ENCODE measurements at places on chromosomes 7 and 10.
A peak's percentile ranks its signal among the peaks of the same experiment; 100 is the strongest.

DNA sequence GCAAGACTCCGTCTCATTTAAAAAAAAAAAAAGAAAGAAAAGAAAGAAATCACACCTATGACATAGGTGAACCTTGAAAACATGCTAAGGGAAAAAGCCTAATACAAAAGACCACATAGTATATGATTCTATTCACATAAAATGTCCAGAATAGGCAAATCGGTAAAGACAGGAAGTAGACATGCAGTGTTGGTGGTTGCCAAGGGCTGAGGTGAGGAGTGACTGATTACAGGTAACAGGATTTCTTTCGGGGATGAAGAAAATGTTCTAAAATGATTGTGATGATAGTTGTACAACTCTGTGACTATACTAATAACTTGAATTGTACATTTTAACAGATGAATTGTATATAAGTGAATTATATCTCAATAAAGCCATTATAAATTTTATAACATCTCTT is 3.3 kb downstream of the XPNPEP1 start:
- no peak for DNase-seq

- DNase-seq, result no peak
Measured at GRCh38 chr7:43569424-43569823, 13.5 kb upstream of the STK17A start.

DNA sequence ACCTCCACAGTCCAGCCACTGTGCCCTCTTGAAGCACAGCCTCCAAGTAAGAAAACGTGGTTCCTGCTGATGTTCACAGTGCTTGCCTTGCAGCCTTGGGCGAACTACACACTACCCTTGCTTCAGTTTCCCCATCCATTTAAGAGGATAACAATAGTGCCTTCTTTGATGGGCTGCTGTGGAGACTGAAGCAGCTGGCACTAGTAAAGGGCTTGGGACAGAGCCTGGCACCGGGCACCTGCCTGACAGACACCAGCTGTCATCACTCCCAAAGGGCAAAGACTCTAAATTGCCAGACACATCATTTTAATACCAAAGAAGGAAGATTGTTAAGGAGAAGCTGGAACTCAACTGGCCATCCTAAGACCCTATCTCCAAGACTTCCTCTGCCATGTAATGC is 3.1 kb upstream of the C10orf90 start:
- DNase-seq, result no peak

- no peak for DNase-seq
Measured at GRCh38 chr7:5582532-5582935, 158.9 kb upstream of the TNRC18 start.

DNA sequence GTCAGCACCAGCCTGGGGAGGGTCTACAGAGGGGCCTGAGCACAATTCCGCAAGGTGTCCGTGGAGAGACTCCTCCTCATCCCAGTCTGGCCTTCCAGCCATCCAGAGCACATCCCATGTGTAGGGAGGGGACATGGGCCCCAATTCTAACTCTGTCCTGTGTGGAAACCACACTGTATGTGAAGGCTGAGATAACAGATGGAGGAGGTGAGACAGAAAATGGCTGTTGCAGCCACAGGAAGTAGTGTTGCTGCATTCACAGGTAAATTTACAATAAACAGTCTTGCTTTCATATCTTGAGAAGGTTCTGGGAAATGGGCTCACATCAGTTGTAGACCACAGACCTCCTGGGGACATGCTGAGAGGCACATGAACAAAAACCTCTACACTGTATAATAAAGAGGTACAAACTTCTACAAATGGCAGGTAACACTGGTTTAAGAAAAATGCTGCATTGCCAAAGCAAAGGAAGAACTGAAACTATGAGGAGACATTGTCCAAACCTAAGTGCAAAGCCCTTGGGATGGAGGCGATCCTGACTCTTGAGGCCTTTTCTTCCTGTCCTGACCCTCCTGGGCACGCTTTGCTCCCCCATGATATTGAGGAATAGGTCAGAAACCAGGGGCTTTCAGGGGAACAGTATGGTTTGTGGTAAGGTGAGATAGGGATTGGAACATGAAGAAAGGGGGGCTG is 21.6 kb upstream of the GIMAP2 start:
- no peak for DNase-seq

- DNase-seq, result no peak
Measured at GRCh38 chr10:119342335-119342734, 135.0 kb downstream of the GRK5 start.

DNA sequence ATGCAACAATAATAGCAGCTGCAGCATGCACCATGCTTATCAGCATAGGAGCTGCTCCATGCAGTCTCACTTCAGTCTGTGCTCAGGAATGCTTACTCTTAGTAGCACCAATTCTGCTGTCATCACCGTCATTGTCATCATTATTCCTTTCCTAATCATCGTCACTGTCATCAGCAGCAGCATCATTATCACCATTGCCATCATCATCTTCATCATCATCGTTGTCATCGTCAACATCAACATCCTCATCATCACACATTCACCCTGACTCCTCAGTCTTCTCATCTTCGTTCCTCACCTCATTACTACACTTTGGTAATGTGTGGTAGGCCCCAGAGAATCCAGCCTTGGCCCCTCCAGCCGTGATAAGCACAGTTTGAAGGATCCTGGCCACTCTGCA is 545.0 kb downstream of the TNS3 start:
- no peak for DNase-seq

DNA sequence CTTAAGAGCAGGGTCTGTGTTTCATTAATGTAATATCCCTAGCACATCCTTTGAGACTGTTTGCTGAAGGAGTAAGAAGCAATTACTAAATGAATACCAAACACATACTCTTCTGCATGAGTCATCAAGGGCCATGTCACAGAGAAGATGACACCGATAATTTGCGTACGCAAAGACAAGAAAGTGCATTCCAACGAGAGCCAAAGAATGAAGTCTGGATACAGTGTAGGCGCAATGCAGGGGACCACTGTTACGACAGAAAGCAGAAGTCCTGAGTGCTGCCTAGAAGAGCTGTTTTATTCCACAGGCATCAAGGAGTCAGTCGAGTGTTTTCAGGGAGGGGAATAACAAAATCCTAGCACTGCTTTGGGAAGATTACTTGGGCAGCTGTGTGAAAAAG is 62.7 kb downstream of the VPS41 start:
- DNase-seq, result no peak

DNA sequence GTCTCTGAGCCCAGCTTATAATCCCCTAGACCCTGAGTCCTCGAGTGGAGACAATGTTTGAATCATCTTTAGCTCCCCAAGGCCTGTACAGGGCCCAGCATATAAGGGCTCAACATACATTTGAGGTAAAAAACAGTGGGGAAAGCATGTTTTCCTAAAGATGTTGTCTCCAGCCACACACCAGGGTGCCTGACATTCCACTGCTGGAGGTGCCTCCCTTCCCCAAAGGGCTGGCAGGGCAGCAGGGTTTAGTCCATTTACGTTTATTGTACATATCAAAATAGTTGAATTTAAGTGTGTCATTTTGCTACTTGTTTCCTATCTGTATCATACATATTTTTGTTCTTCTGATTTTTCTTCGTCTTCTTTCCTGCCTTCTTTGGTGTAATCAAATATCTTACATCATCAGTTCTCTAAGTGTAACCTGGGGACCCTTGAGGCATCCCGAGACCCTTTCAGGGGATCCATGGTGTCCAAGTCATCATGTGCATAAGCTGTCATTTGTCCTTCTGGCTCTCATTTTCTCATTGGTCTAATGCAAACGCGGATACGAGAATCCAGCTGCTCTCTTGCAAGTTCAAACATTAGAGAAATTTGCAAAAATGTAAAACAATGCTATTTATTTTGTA is 101.6 kb downstream of the PDGFA start:
- DNase-seq, result no peak

DNA sequence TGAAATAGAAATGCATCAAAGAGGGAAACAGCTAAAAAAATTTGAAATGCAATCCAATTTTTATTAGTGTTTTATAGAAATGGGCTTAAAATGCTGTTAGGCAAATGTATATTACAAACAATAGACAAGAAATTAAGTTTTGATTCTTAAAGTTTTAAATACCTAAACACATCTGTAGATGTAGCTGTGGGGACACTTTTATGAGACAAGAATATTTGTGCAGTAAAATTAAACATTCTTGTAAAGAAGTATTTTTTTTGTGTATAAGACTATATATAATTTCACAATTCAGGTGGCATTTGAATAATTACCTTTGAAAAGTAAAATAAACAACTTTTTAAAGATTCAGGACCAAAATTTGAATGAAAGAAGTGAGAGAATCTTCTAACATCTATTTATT is 1015.9 kb downstream of the REEP3 start:
- no peak for DNase-seq

DNA sequence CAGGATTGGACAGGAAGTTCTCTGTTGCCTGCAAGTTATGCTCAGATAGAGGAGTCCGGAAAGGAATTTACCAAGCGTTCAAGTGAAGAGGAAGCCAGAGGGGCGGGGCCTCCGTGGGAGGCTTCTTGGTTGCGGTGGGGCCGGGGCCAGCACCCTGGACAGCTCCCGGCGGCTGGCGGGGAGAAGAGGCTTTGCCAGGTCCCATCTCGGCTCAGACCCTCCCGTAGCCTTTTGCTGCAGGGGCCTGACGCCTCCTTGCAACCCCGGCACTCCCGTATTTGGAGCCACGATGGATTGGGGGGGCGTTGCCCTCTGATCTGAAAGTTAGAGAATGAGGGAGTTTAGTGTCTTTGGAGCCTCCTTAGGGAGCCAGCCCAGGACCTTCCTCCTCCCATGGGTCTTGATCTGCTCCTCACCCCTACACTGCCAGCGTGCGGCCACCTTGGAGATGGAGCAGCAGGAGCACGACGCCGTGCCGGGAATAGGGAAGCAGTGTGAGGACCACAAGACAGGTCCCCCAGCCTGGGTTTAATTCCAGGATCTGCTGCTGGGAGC is 3.1 kb upstream of the SLC18A3 start:
- peak; percentile 93 for DNase-seq

DNA sequence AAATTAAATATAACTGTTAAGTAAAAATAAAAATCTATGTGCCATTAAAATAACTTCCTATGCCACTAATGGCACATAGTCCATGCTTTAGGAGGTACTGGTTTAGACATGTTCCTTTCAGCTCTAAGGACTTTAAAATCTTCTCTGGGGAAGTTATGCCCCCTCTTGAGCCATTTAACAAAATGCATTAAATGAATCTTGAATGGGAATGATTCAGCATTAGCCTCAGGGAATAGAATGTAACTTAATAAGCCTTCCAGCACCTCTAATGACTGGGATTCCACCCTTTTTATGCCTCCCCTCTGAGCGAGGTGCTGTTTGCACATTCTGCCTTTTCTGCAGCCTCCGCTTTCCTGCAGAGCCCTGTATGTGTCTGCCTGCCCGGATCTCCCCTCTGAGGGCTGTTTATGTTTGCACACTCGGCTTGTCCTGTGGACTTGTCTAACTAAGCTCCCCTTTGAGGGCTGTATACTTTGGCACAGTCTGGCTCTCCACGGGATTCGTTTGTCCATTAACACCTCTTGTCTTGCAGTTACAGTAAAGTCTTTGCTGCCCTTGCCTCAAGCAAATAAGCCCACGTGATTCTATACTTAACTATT is 108.4 kb upstream of the HPS1 start:
- peak; percentile 31 for DNase-seq

DNA sequence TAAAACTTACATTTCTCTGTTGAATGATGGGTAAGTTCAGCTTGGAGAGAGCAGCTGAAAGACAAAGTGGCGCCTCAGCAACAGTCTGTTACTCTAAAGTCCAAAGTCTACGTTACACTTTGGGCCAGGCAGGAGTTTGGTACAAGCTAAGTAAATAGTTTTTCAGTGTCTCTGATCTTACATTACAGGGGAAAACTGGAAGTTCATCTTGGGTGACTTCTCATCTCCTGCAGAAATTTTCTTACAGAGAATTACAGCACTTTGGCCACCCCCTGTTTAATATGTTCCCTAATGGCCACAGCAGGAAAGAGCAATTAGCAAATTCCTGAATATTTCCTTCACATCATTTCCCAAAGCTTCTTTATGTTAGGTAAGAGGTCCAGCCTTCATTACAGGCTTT is 67.1 kb downstream of the ABCC2 start:
- no peak for DNase-seq

DNA sequence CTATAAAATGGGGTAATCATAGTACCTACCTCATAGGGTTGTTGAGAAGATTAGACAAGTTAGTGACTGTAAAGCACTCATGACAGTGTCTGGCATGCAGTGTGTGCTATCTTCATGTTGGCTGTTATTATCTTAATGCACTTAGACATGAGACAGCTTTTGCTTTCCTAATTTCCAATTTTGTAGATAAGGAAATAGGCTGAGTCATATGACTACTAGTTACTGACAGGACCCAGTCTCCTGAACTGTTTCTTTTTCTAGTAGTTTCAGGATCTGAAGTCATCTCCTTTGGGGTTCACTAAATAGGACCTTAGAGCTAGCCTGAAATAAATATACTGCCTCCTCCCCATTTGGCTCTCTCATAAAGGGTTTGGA is 74.2 kb downstream of the SNX10 start:
- no peak for DNase-seq

- no peak for DNase-seq
Measured at GRCh38 chr10:95941115-95941514, 33.3 kb downstream of the CC2D2B start.

- DNase-seq, result no peak
Measured at GRCh38 chr7:22564511-22565045, 64.6 kb upstream of the STEAP1B start.

DNA sequence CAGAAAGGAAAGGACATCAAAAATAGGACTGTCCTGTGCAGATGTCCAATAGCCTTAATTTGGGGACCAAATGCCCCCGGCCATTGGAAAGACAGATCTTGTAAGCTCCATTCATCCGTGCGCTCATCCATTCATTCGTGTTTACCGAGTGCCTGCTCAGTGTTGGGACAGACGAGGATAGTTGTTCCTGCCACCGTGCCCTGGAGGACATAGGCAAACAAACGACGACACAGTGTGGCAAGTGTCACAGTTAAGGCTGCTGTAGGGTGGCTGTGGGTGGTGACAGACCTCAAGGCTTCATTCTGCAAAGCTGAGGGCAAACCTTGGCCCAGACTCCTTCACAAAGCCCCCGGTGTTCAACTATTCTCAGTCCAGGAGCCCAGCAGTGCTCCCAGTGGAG is 27.6 kb downstream of the MKI67 start:
- no peak for DNase-seq

DNA sequence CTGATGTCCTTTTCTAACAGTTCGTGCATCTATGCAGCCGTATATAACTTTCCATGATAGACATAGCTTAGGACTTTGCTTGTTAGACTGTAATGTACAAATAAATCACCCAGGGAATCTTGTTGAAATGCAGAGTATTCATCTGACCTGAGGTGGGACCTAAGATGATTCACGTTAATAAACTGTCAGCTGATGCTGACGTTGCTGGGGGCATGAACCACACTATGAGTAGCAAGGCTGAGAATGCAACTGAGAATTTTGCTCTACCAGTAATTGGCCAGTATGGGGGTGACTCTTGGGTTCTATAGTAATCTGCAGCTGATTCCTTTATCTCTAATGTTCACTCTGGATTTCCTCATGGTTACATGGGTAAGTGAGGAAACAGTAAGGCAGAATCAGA is 130.1 kb upstream of the MALRD1 start:
- DNase-seq, result no peak

DNA sequence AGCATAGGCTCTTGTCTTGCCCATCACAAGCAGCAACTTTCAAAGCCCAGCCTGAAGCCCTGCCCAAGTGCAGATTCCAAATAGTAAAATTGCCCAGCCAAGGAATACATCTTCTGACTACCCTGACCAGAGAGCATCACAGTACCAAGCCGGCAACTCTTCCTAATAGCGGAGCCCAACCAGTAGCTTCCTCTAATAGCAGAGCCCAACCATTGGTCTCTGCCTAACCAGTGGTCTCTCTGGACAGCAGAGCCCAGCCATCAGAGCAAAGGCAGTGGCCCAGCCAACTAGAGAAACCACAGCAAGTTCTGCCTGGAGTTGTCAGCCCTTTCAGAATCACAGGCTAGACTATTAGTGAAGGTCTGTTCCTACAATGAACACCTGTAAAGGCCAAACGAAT is 285.6 kb downstream of the HGF start:
- peak; percentile 70 for DNase-seq
